ENCODE measurements at places on chromosomes 3 and 15.

DNA sequence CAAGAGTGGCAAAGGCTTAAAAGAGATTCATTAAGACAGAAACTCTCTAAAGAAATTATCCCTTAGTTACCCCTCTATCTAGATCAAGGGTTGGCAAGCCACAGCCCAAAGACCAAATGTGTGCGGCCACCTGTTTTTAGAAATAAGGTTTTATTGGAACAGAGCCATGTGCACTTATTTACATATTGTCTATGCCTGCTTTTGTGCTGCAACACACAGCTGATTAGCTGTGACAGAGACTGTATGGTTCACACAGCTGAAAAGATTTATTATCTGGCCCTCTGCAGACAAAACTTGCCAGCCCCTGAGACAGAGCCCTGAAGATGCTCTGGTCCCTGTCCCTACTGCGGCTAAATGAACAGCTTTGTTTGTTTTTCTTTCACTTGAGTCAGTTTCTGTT, 88.1 kb downstream of the ADAMTS9 start:
- no peak for DNase-seq

DNA sequence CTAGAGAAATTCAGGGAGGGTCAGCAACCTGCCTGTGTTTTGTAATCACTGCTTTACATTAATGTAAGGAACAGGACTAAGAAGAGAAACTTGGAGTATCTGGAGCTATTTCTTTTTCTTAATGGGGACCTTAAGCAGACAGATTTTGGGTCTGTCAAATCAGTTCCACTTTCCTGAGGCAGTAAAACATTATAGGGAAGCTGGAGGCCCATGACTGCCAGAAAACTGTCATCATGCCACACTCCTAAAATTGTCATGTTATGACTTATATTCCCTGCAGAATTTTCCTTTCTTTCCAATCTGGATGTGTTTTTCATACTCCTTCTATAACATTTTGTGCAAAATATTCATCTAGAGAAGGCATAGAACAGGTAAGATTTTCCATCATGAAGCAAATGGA, 28.8 kb downstream of the DGKG start:
- no peak for DNase-seq

GRCh38 chr15:31262901-31263671, 63.5 kb upstream of the KLF13 start:
- no peak for DNase-seq

GRCh38 chr15:83971992-83972391, 263.6 kb upstream of the GOLGA6L4 start:
- no peak for DNase-seq

GRCh38 chr3:194197981-194198695, 62.2 kb downstream of the HES1 start:
- no peak for DNase-seq

DNA sequence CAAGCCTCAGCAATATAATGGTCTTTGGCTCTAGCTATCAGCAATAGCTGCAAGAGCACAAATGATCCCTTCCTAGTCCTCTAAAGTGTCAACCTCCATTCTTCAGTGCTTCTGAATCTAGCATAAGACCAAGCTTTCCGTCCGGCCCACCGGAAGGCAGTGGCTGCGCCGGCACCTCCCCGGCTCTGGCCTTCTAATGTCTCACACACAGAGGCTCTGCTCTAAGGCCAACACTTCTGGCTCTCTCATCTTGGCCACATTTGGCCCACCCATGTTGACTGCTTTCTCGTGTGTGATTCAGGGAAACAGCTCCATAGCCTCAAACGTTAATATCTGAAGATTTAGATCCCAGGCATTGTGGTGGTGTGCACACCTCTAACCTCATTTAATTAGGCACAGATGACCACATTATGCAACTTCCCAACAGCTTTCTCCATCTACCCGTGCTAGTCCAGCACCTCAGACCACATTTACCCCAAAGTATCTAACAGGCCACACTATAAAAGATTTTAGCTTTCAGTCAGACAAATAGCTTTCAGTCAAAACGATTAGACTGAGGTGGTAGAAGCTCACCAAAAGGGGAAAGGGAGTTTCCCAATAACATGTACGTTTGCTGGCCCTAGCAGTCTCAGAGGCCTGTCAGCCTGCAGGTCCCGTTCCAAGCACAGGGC, 19.3 kb downstream of the SLC51A start:
- no peak for DNase-seq

DNA sequence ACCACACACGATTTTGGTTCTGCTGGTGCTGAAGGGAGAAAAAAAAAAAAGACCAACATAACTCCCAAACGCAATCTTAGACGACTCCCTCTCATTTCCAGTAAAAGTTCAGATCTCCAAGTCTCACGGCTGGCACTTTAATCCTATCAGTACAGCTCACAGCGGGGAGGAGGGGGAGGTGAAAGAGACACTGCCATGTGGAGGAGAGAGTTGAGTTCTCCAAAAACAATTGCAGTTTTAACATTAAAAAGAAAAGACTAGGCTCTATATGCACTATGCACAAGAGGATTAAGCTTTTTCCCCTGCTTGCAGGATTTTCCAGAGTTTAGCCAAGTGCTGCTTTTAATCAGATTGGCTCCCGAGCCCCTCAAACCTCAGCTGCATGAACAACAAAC, 16.8 kb downstream of the BMF start:
- DNase-seq = no peak

- DNase-seq = no peak
Observed at GRCh38 chr3:128423525-128424147, 43.1 kb downstream of the DNAJB8 start.

DNA sequence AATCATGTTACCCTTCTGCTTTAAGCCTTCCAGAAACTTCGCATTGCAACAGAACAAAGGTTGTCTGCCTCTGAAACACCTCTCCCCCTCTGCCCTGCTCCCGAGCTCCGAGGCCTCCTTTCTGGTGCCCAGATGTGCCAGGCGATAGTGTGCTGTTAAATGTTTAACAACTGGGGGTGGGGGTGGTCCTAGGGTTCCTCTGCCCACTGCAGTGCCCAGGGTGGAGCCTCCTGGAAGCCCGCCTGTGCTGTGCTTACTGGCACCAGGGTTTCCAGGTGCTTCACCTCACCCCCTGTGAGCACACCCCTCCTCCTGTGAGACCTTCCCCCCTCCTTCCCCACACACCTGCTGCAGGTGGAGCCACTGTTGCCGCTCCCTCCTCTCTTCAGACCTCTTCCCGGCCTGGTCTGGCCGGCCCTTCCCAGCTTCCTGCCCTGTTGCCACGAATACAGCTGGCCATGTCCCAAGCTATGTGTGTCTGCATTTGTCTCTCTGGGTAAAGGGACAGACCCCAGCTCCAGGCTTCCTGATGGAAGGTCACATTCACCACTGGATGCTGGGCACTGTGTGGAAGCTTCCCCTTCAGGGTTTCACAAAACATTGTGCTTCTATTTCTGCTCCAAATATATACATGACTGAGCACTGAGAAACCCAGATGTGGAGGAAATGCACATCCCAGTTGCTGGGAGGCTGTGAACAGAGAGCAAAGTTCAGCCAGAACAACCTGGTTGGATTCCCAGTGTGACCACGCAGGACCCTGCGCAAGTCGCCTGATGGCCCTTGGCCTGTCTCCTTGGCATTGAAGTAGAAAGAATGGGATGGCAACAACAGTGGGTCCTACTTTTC, 37.2 kb downstream of the MGLL start:
- DNase-seq = no peak

DNA sequence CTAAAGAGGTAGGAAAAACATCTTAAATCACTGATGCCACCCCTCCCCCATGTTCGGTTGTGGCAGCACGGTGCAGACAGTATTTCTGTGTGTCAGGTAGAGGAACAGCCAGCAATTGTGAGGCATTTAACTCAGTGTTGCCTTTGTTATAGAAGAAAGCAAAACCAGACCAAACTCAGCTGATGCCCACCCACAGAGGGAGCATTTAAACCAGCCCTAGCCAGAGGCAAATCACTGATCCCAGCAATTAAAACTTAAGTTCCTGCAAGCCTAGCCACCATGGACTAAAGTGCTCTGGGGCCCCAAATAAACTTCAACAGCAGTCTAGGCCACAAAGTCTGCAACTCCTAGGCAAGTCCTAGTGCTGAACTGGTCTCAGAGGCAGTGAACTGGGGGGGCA, 94.5 kb downstream of the CFAP20DC start:
- no peak for DNase-seq

Measured in GM19239 (cell line).